Left kidney (tissue), 8 donors: ENCODE measurements at places on chromosomes 1 and 21. TPM values are rescaled to one million over a fixed set of nuclear protein-coding genes. Genes with fewer than 3 reads are reported as not detected.

DNA sequence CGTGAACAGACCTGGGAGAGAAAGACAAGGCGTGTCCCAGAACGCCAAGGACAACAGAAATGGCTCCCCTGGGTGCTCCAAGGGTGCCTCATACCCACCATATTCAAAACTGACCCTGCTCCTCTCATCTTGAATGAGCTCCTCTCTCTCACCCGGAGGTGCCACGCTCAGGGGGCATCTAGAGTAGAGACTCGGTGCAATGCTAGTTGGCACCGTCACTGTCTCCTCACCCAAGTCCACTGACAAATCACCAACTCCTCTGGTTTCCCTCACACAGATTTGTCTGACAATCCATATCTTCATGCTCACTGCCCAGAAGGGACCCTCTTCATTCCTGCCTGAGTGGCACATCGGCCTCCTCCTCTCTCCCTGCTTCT, 5.0 kb downstream of the TMEM125 start:
- DNase-seq, result no peak

DNA sequence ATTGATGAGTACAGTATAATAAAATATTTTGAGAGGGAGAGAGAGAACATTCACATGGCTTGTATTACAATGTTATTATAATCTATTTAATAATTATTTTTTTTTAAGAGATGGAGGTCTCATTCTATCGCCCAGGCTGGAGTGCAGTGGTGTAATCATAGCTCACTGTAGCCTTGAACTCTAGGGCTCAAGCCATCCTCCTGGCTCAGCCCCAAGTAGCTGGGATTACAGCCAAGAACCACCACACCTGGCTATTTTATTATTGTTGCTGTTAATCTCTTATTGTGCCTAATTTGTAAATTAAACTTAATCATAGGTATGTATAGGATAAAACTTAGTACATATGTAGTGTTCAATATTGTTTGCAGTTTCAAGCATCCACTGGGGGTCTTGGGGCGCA, 57.8 kb downstream of the HS2ST1 start:
- DNase-seq, result no peak

- no peak for DNase-seq
Measured at GRCh38 chr1:165182975-165183374, 173.5 kb downstream of the LMX1A start.

Gene RAP1GAP
- 20.2 TPM for polyA plus RNA-seq

Gene THEM5
- polyA plus RNA-seq, result 0.52 TPM

GRCh38 chr1:171754353-171754705, 12.5 kb upstream of the VAMP4 start:
- no peak for DNase-seq

Gene GJC2
- polyA plus RNA-seq, result 0.42 TPM

DNA sequence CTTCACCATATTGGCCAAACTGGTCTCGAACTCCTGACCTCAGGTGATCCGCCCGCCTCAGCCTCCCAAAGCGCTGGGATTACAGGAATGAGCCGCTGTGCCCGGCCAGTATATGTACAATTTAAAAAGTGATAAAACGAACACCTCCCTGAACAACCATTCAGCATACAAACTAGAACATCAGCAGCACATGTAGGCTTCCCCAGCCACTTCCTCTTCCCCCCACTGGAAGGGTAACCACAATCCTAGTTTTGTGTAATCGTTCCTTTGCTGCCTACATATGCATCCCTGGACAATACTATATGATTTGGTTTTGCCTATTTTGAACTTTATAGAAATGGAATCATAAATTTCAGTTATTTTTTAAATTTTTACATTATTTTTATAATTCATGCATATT, 60.4 kb downstream of the DESI2 start:
- no peak for DNase-seq

Gene CHRNB2
- polyA plus RNA-seq, result 0.53 TPM

GRCh38 chr21:38326899-38327298, 70.1 kb downstream of the KCNJ15 start:
- DNase-seq, result no peak

- peak; percentile 82 for DNase-seq
Measured at GRCh38 chr21:19228226-19228625, 824.6 kb upstream of the TMPRSS15 start.

Gene CFHR1
- polyA plus RNA-seq, result 0.42 TPM

GRCh38 chr1:24957808-24958752, 28.0 kb upstream of the RUNX3 start:
- no peak for DNase-seq

- DNase-seq, result no peak
Measured at GRCh38 chr21:38833117-38833516, 27.4 kb downstream of the ETS2 start.

DNA sequence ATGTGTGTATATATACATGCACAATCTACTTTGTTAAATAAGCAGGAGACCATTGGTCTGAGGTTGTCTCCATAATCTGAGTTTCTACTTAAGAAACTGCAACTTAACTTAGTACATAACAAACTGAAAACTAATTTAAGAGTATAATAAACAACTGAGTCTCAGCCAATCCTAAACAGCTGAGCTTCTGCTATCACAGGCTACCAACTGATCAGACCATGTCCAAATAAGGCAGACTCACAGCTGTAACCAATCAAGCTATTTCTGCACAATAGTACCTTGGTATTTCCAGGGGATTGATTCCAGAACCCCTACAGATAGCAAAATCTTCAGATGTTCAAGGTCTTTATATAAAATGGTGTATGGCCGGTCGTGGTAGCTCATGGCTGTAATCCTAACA, 26.0 kb upstream of the C1orf146 start:
- no peak for DNase-seq

GRCh38 chr1:56583957-56584468, 4.7 kb upstream of the PLPP3 start:
- no peak for DNase-seq

Gene STXBP3
- polyA plus RNA-seq, result 85.0 TPM

DNA sequence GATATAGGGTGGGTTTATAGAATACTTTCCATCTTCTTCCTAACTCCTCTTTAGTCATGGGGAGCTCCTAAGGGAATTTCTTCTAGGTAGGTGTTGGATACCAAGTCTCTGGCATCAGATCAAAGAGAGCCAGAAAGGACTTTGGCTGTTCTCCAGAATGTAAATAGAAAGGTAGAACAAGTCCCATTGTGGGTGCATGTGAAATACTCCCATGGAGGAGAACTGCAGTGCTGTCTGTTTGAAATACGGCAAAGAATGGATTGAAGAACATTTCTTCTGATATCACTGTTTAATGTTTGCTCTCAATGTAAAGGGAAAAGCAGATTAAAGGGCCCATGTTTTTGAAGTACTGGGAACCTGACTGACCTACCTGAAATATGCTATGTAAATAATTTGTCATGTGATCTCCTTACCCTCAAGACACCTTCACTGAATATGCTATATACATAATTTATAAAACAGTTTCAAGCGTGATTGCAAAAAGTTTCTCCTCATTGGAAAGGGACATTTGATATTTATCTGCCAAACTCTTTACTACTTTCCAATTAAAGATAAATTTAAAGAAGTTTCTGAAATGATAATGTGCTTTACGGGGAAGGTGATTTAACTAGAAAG, 65.9 kb downstream of the LAMC1 start:
- DNase-seq, result no peak

Gene ZMYM1
- polyA plus RNA-seq, result 27.0 TPM

Gene MYBPH
- polyA plus RNA-seq, result 0.18 TPM

GRCh38 chr1:44315521-44315920, 39.5 kb downstream of the ERI3 start:
- DNase-seq, result no peak

Gene PROK1
- polyA plus RNA-seq, result 0.17 TPM
